Activated T-cell treated with anti-CD3 and anti-CD28 coated beads for 48 hours (primary cell): ENCODE measurements at places on chromosomes 4 and X.

DNA sequence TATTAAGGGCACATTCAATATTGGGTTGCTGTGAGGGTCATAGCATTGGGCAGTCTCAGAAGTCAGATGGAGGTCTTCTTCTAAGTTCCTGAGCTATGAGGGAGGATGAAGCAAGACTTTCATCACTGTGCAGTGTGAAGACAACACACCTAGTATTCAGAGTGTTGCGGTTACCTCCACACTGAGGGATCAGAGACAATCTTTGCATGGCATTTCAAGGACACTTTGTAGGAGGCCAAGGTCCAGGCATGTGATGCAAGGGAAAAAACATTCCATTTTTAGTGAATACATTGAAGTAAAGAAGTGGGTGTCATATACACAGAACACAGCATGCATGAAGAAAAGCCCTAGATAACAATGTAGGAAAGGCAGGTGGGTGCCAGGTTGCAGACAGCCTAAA is 481.2 kb upstream of the DIPK2B start:
- DNase-seq, result no peak

DNA sequence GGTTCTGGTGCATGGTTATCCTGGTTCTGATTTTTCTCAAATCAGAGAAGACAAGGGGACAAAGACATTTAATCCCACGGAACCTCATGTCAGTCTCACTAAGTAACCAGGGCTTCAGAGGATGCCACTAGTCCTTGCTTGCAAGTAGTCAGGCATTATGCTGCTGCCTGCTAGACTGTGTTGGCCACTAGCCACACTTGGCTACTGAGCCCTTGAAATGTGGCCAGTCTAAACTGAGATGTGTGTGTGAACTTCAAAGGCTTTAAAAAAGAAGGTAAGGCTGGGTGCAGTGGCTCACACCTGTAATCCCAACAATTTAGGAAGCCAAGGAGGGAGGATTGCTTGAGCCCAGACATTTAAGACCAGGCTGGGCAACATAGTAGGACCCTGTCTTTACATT is 48.6 kb upstream of the IGFBP7 start:
- DNase-seq, result no peak

GRCh38 chr4:2939383-2940243 is 23.6 kb downstream of the NOP14 start:
- DNase-seq, result no peak

GRCh38 chr4:8829584-8829983 is 42.1 kb downstream of the HMX1 start:
- DNase-seq, result no peak

DNA sequence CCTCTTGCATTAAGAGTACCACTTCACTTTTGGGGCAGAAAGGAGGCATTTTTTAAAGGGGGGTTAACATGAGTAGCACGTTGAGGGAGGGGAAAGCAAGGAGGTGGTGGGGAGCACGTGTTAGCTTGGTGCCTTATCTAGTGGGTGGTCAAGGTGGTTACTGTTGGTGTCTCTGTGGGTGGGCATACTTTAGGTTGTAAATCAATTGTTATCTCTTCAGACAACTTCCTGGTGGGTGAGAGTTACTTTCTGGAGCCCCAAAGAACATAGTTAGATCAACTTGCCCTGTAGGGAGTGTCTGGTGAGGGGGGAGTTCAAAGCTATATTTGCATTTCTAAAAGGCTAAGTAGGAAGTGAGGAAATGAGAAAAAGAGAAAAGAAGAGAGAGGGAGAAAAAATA is 297.7 kb upstream of the CLNK start:
- DNase-seq, result no peak

DNA sequence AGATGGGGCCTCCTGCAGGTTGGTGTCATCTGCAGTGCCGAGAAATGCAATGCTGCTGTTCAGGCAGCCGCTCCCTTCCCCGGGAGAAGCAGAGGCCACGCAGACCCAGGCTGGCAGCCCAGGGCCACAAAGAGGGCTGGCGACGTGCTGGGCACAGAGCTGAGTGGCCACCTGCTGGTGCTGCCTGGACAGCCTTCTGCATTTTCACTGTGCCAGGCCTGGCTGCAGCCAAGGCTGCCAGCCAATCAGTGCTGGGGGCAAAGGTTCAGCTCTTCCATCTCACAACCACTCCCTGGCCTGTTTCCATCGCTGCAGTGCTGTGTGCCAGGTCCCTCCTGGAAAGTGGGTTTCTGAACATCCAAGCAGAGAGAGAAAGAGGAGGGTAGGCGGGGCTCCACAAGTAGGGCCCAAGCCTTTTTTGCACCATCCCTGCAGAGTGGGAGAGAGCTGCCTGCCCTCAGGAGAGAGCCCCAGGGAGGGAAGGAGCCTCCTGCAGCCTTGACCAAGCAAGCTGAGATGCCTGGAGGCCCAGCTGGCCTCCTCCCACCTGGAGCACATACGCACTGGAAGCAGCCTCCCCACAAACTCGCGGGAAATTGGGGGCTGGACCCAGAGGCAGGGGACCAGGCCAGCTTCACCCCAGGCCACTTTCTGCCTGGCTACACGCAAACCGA is 20.1 kb downstream of the ADRA2C start:
- DNase-seq, result no peak

GRCh38 chr4:61921920-61922319 is 721.8 kb downstream of the ADGRL3 start:
- DNase-seq, result no peak

- DNase-seq, result no peak
Observed at GRCh38 chr4:4696530-4696929, 154.7 kb upstream of the STX18 start.

GRCh38 chr4:4784379-4784778 is 75.1 kb upstream of the MSX1 start:
- no peak for DNase-seq

DNA sequence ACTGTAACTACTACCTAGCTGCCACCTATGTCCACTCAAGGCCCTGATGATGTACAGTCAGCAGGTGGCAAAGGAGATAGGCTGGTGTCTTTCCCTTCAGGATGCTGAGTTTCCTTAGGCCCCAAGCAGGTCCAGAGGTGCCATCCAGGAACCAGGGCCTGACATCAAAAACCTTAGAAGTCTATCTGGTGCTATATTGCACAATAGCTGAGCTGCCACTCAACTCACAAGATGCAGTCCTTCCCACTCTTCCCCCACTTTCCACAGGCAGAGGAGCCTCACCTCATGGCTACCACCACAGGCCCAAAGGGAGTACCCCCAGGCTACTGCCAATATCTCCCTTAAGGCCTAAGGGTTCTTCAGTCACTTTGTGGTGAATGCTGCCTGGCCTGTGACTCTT is 83.9 kb upstream of the ZNF827 start:
- DNase-seq, result no peak

DNA sequence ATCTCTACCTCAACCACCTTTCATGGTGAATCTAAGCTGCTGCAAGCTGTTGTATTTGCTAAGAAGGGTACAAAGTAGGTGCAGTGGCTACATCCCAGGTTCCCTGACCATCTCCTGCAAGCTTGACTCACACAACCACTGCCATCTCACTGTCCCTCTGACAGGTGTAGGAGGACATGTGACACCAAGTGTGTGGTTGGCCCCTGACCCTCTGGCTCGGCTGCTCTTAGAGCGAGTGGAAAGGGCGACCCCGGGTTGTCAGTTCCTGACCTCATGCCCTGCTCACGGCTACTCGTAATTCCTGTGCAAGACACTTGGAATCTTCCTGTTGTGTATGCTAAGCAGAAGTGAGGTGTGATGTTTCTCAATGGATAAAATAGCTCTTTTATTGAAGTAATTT is 184.4 kb downstream of the DCLK2 start:
- no peak for DNase-seq

DNA sequence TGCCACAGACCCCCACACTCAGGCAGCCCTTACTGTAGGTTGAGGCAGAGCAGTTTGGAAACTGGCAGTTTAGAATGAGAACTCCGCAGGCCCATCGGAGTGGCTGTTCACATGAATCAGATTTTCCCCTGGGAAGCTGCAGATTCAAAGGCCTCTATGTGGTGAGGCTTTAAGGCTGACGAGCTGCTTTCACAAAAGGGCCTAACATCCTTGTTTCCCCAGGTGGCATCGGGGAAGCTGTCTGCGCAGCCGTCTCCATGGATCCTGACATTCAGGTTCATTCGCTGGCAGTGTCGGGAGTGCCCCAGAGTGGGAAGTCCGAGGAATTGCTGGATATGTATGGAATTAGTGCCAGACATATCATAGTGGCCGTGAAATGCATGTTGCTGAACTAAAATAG is 33.7 kb downstream of the TKTL1 start:
- no peak for DNase-seq

DNA sequence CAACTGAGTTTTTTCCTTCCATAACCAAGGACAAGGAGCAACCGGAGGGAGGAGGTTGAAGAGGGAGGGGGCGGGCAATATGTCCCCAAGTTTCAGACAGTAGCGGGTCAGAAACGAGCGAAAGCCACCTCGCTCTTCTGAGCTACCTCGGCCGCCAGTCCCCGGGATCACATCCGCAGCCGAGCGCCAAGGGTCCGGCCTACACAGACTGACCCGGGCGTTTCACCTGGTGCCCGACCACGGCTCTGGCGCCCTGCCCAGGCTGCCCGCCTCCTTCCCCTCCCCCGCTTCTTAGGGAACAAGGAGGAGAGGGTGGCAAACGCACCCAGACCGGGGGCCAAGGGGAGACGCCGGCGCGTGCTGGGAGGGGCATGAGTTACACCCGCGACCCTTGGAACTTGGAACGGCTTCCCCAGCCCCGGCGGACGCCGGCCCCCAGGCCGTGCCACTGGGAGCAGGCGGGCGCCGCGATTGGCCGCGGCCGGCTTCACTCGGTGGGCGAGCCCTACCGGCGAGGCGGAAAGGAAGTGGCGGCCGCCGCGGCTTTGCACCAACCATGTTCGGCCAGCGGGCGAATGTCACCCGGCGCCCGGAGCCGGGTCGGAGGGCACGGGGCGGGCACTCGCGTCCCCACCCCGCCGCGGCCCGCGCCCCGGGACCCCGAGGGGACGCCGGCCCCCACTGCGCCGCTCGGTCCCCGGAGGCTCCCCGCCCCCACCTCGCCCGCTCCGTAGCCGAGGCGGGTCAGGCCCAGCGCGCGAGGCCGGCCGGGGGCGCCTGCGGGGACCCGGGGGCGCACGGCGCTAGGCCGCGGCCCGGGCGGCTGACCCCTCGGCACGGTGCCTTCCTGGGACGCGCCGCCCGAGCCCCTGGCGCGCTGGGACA is 1.5 kb downstream of the IRF2 start:
- peak; percentile 62 for DNase-seq

DNA sequence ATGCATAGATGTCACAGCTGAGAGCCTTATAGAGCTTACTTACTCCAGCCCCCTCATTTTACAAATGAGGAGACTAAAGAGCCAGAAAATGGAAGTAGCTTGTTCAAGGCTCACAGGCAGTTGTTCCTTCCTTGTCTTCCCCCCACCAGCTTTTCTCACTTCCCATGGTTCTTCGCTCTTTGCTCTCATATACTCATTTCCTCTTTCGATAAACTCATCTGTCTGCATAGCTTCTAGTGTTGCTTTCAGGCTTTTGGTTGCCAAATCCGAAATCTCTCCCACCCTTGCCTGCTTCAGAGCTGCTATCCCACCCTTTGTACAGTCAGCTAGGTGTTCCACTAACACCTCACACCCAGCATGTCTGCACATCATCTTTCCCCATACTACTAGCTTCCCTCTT is 25.0 kb upstream of the GJB1 start:
- no peak for DNase-seq
